ENCODE measurements at places on chromosomes 1 and 21.

- no peak for DNase-seq
Observed at GRCh38 chr21:41975391-41976272, 21.8 kb upstream of the C2CD2 start.

- no peak for DNase-seq
Observed at GRCh38 chr1:116990612-116991151, 10.9 kb upstream of the CD101 start.

GRCh38 chr1:109959974-109960744 lies 24.4 kb upstream of the AHCYL1 start:
- DNase-seq = no peak

DNA sequence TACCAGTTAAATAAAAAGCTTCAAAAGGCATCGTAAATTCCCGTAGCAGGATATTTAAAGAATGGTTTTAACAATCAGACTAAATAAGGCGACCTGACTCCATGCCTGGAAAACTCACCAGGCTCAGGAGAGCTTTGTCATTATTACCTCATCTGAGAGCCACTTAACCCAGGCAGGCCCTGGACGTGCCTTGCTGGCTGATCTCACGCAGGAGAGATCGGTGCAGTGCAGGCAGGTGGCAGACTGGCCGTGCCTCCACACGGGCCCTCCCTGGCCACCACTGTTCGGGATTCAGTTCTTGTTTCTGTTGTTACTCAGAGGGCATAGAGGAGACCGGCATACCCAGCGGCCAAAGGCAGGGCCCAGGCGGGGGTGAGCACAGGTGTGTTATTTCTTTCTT lies 6.4 kb downstream of the MT1HL1 start:
- DNase-seq = no peak

- DNase-seq = no peak
Observed at GRCh38 chr1:180842491-180843275, 70.0 kb upstream of the KIAA1614 start.

DNA sequence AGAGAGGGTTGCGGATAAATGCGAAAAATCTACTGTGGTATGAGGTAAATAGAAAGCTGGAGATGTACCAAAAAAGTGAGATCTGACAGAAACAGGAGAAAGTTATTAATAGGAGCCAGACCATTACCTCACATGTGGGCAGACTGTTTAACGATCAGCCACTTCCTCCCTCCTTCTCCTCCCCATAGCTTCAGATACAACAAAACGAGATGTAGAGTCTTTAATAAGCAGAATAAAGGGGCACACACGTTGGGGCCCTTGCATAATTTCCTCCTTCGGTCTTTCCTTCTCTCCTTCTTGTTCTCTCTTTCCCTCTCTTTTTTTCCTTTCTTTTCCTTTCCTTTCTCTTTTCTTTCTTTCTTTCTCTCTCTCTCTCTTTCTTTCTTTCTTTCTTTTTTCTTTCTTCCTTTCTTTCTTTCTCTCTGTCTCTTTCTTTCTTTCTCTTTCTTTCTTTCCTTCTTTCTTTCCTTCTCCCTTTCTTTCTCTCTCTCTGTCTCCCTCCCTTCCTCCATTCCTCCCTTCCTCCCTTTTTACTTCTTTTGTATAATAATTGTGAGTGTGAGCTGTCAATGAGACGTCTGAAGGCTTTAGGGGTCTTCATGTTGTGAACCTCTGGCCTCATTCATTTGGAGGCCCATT lies 242.1 kb downstream of the GRIK1 start:
- DNase-seq = no peak

DNA sequence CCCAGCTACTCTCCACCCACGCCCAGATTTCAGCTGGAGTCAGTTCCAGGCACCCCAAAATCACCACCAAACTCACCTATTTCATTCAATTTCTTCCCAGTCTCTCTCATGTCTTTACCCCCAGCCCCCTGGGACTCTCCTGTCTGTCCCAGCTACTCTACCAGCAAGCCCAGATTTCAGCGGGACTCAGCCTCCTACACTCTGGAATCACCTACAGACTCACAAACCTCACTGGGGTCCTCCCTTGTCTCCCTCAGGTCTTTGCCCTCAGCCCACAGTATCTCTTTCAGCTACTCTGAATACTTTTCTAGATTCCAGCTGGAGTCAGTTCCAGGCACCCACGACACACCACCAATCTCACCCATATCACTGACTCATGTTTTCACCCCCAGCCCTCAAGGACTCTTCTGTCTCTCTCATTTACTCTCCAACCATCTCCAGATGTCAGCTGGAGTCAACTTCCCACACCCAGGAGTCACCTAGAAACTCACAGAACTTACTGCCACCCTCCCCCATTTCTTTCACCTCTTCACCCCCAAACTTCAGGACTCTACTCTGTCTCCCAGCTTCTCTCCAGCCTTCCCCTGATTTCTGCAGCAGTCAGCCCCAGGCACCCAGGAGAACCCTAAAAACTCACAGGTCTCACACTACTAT lies 1529.3 kb upstream of the TPTE start:
- DNase-seq = no peak

DNA sequence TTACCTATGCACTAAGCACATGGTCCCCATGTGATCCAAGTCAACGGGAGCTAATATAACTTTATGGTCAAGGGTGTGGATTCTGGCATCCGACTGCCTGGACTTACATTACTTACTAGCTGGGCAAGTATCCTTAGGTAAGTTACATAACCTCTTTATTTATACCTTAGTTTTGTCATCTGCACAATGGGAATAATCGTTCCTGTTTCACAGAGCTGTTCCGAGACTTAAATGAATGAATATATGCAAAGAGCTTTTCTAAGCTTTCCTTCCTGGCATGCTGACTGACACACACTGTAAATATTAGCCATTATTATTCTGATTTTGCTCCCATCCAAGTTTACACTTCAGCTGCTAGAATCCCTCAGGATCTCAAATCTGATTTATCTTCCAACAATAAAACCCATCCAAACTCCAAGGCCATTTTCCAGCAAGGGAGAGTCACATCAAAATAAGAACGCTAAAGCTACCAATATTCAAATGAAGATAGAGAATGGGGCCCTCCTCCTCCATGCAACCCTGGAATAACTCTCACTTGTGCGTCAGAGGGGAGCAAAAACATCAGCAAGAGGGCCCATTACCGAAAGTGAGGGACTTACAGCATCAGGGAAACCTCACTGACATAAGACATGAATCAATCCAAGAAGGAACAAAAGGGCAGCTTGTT lies 115.6 kb upstream of the KAZN start:
- DNase-seq = no peak

GRCh38 chr1:189007824-189008223 lies 1469.8 kb downstream of the BRINP3 start:
- DNase-seq = no peak

GRCh38 chr1:91450260-91450659 lies 45.6 kb upstream of the HFM1 start:
- no peak for DNase-seq
